ENCODE measurements at places on chromosomes 1 and 21. TPM values are rescaled to one million over a fixed set of nuclear protein-coding genes. Genes with fewer than 3 reads are reported as not detected.

Gene PTGS2
- polyA plus RNA-seq: not detected

Gene LCE1F
- polyA plus RNA-seq: not detected

GRCh38 chr21:31254131-31254530 is 89.9 kb downstream of the TIAM1 start:
- no peaks in the 10 kb centered on the region for H3K4me1 ChIP-seq
- H3K27ac ChIP-seq: no peak overlapping the region
- H3K27me3 ChIP-seq: no peaks in the 10 kb centered on the region
- H3K4me3 ChIP-seq: no peak overlapping the region

DNA sequence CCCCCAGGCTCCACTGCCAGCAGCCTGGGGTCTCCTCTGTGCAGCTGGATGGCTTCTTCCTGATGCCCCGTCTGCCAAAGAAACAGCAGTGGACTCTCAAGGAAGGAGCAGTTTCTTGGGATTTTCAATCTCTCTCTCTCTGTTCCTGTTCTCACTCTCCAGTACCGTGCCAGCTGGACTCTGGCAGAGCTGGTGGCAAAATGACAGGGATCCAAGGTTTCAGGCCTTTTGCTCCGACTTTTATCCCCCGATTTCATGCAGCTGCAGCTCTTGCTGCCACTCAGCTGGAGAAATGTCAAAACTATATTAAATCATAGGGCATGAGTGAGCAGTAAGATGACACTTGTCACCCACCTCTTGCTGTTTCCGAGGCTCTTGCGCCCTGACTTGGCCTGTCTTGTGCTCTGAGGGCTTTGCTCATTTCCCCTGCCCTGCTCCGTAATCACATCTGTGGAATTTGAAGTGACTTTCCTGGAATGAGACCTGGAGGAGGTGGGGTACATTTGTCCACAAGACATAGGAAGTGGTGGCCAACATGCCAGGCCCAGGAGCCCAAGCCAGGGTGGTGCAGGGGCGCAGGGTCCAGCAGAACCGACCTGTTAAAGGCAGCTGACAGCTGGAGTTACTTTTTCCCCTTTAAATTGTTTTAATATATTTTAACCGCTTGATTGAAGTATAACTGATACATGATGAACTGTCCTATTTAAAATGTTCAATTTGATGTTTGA is 576.2 kb downstream of the PTPRU start:
- peaks cover 10% of the 10 kb centered on the region for H3K27me3 ChIP-seq
- H3K27ac ChIP-seq: peak overlapping the region; percentile 71
- peaks cover 15% of the 10 kb centered on the region for H3K4me1 ChIP-seq
- no peak for DNase-seq
- H3K36me3 ChIP-seq: no peaks in the 10 kb centered on the region
- no peak overlapping the region for H3K4me3 ChIP-seq

DNA sequence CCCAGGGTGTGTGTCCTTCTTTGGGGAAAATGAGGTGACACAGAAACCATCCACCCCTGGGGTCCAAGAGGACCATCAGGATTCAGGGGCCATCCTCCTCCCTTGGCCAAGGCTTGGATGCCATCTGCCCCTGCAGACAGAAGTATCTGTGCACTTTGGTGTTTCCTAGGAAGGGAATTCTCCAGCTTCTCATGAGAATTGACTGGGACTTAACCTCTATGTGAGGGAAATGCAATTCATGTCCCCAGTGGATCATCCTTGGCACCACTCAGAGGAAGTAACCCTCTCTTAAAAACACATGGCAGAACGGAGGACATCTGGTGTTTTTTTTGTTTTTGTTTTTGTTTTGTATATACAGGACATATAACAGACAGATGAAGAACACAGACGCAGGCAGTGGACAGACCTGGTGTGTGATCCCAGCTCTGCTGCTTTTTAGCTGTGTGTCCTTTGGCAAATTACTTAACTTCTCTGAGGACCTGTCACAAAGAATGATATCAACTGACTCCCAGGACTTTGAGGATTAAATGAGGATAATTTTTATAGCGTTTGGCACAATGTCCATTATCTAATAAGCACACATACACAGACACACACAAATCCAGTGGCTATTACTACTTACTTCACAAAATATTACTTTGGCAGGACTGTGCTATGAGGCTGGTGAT is 3.8 kb downstream of the TNN start:
- no peak for DNase-seq
- H3K4me1 ChIP-seq: no peaks in the 10 kb centered on the region
- no peaks in the 10 kb centered on the region for H3K27me3 ChIP-seq

Gene C1orf50
- 22.1 TPM for polyA plus RNA-seq

Gene RHBDL2
- 0.21 TPM for polyA plus RNA-seq

Gene SIK1
- polyA plus RNA-seq: 0.44 TPM

Data from cardiac muscle cell (in vitro differentiated cells and primary cell).